ENCODE measurements at places on chromosomes 12 and 14.

DNA sequence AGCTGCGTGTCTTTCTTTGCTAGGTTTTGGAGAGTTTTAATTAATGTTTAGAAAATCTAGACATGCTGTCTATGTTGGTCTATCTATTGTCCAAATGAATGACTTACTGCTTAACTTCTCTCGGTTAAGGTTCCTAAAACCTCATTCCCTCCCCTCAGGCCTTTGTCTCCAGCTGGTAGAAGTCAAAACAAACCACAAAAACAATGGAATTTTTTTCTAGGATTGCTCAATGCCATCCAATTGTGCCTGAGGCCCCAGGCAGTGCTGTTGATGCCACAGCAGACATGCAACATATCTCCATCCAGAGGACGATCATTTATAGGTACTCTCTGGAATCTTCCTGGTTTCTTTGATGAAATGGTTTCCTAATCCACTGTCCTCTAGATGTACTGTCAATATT, 448.2 kb upstream of the TBX3 start:
- DNase-seq: no peak

GRCh38 chr14:24542346-24542936, 33.6 kb downstream of the CTSG start:
- no peak for DNase-seq

DNA sequence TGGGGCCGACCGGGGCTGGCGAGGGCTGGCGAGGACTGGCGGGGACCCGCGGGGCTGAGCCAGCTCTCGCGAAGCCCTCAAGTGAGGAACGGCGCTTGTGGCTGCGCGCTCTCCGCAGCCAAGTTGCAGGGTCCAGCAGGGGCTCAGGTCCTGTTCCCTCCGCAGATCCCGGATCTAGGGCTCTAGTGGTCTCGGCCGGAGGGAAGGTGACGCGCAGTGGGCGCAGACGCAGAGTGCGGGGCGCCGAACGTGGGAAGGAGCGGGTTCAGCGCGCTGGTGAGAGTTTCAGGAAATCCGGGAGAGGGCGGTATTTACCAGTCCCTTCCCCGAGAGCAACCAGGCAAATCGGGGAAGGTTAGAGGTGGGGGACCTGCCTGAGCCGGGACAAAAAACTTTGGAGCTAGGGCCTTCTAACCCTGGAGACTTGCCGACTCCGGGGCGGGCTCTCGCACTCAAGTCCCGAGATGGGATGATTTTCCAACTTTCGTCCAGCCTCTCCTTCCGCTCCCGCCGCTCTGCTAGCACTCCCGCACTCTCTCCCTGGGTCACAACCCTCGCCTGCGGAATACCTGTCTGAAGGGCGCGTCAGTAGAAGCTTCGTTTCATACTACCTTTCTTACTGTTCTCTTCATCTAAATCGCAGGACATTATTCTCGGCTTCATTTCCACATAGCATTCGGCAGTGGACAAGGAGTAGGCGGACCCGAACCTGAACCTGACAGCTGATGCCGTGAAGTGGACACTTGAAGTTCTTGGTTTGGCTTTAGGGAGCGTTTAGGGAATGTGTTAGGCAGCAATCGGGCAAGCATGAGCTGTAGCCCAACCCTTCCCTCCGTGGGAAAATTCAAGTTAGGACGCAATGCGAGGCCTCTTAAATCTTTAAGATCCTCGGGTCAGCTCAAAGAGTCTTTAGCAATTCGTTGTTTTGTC, 13.6 kb upstream of the PAX9 start:
- DNase-seq: no peak

GRCh38 chr12:49345825-49346658, 646 bp upstream of the DNAJC22 start:
- no peak for DNase-seq

- no peak for DNase-seq
These were observed 411.2 kb upstream of the TBX3 start for GRCh38 chr12:115095073-115095748.

- DNase-seq: no peak
These were observed 1.8 kb upstream of the MED6 start for GRCh38 chr14:70602254-70602653.

DNA sequence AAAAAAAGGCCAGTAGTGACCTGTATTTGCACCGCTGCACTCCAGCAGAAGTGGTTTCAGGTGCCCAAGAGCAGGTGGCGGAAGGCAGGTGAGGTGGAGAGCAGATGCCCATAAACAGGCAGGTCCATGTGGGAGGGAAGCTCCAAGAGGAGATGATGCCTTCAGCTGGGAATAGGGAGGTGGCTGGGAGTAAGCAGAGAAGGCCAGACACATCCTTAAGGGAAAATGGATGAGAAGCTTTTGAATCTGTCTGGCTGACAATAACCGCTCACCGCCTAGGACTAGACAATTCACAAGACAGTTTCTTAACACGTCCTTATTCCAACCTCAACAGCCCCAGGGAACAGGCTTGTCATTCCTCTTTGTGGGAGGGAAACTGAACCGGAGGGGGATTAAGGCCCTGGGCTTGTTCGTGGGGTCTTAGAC, 43.9 kb upstream of the PLEKHG6 start:
- no peak for DNase-seq

DNA sequence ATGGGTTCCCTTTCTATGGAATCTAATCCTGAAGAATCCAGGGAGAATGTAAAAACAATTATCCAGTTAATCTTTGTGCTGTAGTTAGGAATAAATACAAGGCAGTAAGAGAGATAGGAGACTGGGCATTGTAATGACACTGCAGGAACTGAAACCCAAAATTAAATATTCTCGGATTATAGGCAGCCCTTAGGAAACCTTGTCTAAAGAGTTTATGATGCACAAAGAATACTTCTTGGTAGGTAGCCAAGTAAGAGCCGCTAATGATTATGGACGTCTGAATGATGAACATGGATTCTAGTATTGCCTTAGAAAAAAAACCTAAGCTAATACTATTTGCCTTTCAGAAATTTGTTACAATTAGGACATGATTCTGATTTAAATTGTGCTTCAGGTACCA, 165.4 kb upstream of the LRIG3 start:
- no peak for DNase-seq

- no peak for DNase-seq
These were observed 198.2 kb upstream of the PLEKHG7 start for GRCh38 chr12:92504594-92504981.

GRCh38 chr14:103749452-103749851, 33.8 kb downstream of the ZFYVE21 start:
- no peak for DNase-seq

DNA sequence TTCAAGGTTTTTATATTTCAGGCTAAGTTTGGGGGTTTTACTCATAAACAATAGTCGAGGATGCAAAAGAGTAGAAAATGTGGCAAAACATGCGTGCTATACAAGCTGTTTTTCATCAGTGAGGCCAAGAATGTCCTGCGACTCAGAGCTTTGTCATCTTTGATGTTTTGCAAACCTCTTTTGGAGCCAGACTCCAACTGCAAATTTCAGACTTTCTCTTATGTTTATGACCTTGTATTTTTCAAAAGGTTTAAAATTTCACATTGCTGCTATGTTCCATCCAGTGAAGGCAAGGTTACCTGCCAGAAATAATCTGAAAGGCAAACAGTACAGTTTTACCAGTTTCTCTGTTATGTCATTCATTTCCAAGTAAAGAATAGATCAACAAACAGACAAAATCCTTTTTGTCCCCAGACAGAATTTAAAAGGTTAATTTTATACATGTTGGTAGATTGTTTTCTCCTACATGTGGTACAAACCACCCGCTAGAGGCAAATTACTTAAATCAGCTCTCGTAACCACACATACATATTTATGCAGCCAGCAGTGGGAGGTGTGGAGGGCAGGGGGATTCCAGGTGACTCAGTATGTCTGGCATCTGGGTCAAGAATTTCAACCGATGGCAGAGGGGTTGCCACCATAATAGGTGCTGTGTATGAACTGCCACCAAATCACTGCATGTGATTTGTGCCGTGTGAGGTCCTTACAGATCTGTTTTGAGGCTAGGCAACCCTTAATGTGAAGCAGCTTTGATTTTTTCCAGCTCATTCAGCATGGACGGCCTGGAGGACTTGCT, 119.8 kb upstream of the CPM start:
- peak; percentile 29 for DNase-seq

DNA sequence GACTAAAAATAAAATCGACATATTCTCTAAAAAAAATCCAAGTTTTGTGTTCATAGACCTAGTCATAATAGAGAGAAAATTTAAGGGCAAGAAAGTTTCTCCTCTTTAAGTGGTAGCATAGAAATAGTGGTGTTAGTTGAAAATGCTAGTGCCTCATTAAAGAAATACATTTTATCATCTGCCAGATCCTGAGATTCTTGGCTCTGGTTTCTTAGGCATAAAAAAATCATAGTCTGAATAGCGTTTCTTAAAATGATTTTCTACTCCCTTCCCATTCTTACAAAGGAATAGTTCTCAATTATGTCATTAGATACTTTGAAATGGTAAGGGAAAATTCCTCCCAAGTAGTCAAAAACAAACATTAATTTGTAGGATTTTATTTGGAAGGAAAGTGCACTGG, 212.8 kb downstream of the NELL2 start:
- no peak for DNase-seq

DNA sequence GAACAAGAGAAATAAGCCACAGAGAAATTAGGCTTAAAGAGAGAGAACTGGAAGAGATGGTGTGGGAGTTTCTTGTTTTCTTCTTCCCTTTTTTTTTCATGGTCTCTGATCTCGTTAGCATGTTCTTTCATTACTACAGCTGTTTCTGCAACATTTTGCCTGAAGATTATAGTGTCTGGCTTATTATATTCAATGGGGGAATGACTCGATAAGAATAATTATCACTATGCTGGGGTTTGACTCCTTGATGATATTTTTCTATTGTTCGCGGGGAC, 70.0 kb downstream of the TMEM132C start:
- DNase-seq: no peak

- DNase-seq: no peak
These were observed 41.4 kb upstream of the CISTR start for GRCh38 chr12:53793221-53793620.

GRCh38 chr14:104254735-104255400, 116.5 kb downstream of the KIF26A start:
- no peak for DNase-seq

GRCh38 chr14:72965249-72965648, 39.0 kb downstream of the DCAF4 start:
- DNase-seq: no peak
